Naive thymus-derived CD4-positive, alpha-beta T cell (primary cell): ENCODE measurements at places on chromosomes 7 and 10.

- H3K4me1 ChIP-seq, result no peaks in the 10 kb centered on the region
- no peak for DNase-seq
- no peak overlapping the region for H3K27ac ChIP-seq
Observed at GRCh38 chr10:35041502-35041879, 48.6 kb downstream of the CUL2 start.

- DNase-seq, result no peak
- H3K27ac ChIP-seq, result no peak overlapping the region
- no peaks in the 10 kb centered on the region for H3K27me3 ChIP-seq
- no peaks in the 10 kb centered on the region for H3K4me1 ChIP-seq
- H3K4me3 ChIP-seq, result no peak overlapping the region
- no peaks in the 10 kb centered on the region for H3K36me3 ChIP-seq
Observed at GRCh38 chr10:5305374-5305773, 59.4 kb upstream of the UCN3 start.

DNA sequence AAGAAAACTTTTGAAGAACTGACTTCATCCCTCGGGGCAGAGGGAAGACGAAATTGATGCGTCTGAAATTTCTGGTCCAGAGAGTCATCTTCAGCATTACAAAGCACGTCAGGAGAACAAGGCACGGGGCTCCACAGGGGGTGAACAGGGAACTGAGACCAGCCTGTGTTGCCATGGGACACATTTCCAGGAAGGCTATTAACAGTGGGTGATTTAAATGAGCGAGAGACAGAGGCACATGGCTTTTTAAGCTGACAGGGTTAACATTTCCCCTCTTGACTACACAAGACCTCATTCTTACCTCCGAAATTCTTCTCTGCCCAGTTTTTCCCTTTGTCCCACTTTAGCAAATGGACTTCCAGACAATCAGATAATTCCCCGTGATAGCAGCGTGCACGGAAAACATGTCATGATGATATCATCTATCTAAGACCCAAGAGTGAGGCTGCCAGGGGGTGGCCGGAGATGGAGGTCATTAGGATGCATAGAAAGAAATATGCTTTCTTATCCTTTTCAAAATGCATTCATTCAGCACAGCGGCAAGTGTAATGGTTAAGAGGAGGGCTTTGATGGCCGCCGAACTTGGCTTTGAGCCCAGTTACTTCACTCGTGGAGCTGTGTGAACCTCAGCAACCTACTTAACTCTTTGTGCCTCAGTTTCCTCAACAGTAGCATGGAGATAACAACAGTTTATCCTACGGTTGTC lies 248.0 kb downstream of the PRPF18 start:
- DNase-seq, result no peak
- H3K4me1 ChIP-seq, result no peaks in the 10 kb centered on the region
- no peaks in the 10 kb centered on the region for H3K27me3 ChIP-seq
- no peak overlapping the region for H3K27ac ChIP-seq
- H3K4me3 ChIP-seq, result no peak overlapping the region
- H3K36me3 ChIP-seq, result no peaks in the 10 kb centered on the region

DNA sequence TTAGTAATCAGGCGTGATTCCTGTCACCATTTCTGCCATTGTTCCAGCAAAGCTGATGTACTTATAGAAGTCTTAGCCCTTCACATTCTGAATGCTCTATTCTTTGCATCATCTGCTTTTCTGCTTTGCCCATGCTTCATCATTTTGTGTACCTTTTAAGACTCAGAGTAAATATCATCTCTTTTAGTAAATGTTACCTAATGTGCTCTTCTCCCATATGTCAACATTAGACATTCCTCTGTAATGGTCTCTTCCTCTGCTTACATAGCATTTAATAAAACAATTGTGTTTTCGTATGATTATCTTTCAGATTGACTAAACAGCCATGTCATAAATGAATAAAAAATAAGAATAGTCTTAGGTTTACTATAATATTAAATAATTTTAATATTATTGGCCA lies 719.6 kb upstream of the GRM3 start:
- no peaks in the 10 kb centered on the region for H3K36me3 ChIP-seq
- no peaks in the 10 kb centered on the region for H3K4me1 ChIP-seq
- H3K27me3 ChIP-seq, result no peaks in the 10 kb centered on the region
- H3K4me3 ChIP-seq, result no peak overlapping the region
- H3K27ac ChIP-seq, result no peak overlapping the region

DNA sequence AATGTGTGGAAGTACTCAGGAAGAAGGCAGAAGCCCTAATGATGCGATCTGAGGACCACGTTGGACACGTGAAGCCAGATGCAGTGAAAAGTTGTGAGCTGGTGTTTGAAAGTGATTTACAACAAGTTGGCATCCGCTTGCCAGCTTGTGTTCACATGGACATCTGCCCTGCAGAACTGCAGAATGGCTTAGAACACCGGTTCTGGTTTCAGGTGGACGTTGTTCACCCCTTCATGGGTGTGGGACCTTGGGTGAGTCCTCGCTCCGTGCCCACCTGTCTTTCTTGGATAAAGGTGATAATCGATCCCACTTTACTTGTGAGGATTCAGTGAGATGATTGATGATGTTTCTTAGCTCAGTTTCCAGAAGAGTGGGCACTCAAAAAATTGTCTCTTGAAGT lies 53.8 kb downstream of the CAMK1D start:
- H3K4me3 ChIP-seq, result no peak overlapping the region
- H3K27me3 ChIP-seq, result no peaks in the 10 kb centered on the region
- DNase-seq, result no peak

DNA sequence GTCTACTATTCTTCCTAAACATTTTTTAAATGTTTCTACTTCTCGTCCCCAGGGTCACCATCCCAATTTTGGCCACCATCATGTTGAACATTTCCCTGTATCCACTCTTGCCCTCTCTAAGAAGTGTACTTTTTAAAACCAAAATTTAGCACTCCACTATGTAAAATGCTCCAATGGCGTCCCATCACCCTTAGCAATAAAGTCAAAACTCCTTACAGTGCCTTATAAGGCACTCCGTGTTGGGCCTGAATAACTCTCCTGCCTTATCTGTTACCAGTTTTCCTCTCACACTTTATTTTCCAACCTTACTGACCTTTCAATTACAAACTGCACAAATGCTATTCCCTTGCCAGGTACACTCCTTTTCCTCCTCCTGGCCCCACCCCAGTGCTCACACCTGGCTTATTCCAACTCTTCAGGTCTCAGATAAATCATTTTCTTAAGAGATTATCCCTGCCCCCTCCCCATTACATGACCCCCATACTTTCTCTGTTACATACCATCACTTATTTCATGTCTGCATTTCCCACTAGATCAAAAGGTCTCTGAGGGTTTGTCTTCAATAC lies 1.3 kb downstream of the TMEM168 start:
- H3K4me3 ChIP-seq, result peak overlapping the region; percentile 98
- peaks cover 23% of the 10 kb centered on the region for H3K4me1 ChIP-seq
- no peaks in the 10 kb centered on the region for H3K27me3 ChIP-seq

GRCh38 chr10:13794992-13795612 lies 208.3 kb downstream of the PRPF18 start:
- H3K4me1 ChIP-seq, result peaks cover 23% of the 10 kb centered on the region
- H3K27ac ChIP-seq, result peak overlapping the region; percentile 40
- H3K4me3 ChIP-seq, result no peak overlapping the region
- DNase-seq, result no peak
- H3K36me3 ChIP-seq, result no peaks in the 10 kb centered on the region

GRCh38 chr10:21534604-21535493 lies 817 bp downstream of the MLLT10 start:
- peaks cover 13% of the 10 kb centered on the region for H3K36me3 ChIP-seq
- no peaks in the 10 kb centered on the region for H3K27me3 ChIP-seq
- H3K4me1 ChIP-seq, result peaks cover 15% of the 10 kb centered on the region
- peak; percentile 63 for DNase-seq
- peak overlapping the region; percentile 83 for H3K27ac ChIP-seq
- peak overlapping the region; percentile 46 for H3K4me3 ChIP-seq

DNA sequence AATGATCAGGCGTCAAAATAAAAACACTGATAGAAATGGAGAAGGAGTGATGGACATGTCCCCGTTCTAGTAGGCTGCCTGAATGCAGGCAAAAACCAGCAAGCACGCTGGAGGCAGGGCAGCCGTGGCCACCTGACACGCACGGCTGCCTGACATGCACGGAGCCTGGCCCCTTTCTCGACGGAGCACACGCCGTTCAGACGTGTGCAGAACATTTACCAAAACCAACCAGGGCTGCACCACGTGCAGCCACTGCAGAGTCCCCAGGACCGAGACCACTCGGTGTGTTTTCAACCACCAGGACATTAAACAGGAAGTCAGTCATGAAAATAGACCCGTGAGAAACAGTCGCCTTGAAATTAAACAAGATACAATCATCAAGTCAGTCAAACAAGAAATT lies 61.9 kb upstream of the NKX6-2 start:
- peak; percentile 19 for DNase-seq
- no peaks in the 10 kb centered on the region for H3K27me3 ChIP-seq
- H3K4me1 ChIP-seq, result no peaks in the 10 kb centered on the region
- no peak overlapping the region for H3K27ac ChIP-seq
- H3K4me3 ChIP-seq, result peak overlapping the region; percentile 16

GRCh38 chr10:75404815-75405597 lies 3.4 kb upstream of the ZNF503 start:
- H3K27ac ChIP-seq, result no peak overlapping the region
- no peak overlapping the region for H3K4me3 ChIP-seq

GRCh38 chr10:91424016-91424415 lies 13.9 kb downstream of the HECTD2 start:
- DNase-seq, result no peak
- H3K4me3 ChIP-seq, result no peak overlapping the region
- H3K27me3 ChIP-seq, result no peaks in the 10 kb centered on the region
- no peaks in the 10 kb centered on the region for H3K4me1 ChIP-seq

DNA sequence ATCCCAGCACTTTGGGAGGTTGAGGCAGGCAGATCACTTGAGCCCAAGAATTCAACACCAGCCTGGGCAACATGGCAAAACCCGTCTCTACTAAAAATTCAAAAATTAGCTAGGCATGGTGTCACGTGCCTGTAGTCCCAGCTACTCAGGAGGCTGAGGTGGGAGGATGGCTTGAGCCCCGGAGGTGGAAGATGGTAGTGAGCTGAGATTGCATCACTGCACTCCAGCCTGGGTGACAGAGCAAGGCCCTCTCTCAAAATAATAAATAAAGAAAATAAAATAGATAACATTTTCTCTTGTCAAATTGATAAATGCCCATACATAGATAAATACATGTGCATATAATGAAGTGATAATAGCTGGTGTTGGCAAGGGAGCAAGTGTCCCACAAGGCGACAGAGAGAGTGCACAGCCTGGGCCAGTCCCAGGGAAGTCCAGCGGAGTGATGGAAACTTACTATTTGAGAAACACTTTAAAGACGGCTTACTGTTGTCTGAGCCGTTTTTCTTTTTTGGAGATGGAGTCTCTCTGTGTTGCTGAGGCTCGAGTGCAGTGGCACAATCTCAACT lies 33.4 kb upstream of the DLG5 start:
- H3K4me3 ChIP-seq, result no peak overlapping the region
- H3K27me3 ChIP-seq, result no peaks in the 10 kb centered on the region
- DNase-seq, result no peak
- no peaks in the 10 kb centered on the region for H3K4me1 ChIP-seq

DNA sequence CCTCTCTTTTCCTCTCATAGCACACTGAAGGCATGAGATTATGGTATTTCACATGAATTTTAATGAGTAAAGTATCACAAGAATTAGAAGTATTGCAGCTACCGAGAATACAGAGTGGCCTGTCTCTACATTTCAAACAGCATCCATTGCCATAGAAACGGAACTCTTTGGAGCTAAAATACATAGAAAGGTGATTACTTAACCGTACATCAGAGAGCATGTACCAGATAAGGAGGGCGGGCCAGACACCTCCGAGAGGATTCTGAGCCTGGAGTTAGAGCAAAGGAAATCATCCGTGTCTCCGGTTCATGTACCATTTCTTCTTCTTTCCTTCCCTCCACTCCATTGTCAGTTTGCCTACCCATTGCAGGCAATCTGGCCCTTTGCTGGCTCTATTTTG lies 196.7 kb downstream of the KLF6 start:
- no peaks in the 10 kb centered on the region for H3K27me3 ChIP-seq
- no peaks in the 10 kb centered on the region for H3K4me1 ChIP-seq
- H3K4me3 ChIP-seq, result no peak overlapping the region
- no peak overlapping the region for H3K27ac ChIP-seq
- no peak for DNase-seq
- no peaks in the 10 kb centered on the region for H3K36me3 ChIP-seq

DNA sequence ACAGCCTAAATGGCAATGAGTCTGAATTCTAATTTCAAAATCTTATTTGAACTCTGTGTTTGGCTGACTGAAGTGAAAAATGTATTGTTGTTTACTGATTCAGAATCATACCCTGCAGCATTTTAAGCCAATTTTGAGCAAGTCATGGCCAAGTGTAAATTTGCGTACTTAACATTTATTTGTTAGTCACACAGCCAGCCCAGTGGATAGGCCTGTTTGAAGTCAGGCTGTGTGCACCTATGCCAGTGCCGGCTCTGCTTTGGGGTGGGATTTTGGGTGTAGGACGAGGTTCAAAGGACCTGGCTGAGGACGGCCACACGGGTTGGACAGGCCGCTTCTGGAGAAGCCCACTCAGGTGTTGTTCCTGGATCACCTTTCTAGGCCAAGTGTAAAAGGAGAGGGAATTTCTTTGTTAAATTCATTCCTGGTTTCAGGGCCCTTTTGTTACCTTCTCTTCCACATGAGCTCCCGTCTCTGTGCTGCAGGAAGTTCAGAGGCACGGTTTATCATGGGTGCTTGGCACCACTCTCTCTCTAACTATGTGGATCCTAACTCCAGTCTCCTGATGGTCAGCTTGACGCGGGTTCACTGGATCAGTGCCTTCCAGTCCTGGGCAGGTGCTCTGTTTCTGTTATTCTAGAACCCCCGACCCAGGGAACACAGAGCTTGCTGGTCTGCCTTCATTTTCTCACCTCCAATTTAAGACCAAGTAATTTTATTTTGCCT lies 84.7 kb downstream of the CCNY start:
- H3K36me3 ChIP-seq, result no peaks in the 10 kb centered on the region
- no peak for DNase-seq
- peaks cover 16% of the 10 kb centered on the region for H3K4me1 ChIP-seq
- H3K4me3 ChIP-seq, result no peak overlapping the region
- no peak overlapping the region for H3K27ac ChIP-seq

GRCh38 chr7:108511939-108512338 lies 14.0 kb downstream of the PNPLA8 start:
- no peaks in the 10 kb centered on the region for H3K27me3 ChIP-seq
- H3K4me1 ChIP-seq, result no peaks in the 10 kb centered on the region
- no peak overlapping the region for H3K4me3 ChIP-seq
- peaks cover 31% of the 10 kb centered on the region for H3K36me3 ChIP-seq
- H3K27ac ChIP-seq, result no peak overlapping the region

DNA sequence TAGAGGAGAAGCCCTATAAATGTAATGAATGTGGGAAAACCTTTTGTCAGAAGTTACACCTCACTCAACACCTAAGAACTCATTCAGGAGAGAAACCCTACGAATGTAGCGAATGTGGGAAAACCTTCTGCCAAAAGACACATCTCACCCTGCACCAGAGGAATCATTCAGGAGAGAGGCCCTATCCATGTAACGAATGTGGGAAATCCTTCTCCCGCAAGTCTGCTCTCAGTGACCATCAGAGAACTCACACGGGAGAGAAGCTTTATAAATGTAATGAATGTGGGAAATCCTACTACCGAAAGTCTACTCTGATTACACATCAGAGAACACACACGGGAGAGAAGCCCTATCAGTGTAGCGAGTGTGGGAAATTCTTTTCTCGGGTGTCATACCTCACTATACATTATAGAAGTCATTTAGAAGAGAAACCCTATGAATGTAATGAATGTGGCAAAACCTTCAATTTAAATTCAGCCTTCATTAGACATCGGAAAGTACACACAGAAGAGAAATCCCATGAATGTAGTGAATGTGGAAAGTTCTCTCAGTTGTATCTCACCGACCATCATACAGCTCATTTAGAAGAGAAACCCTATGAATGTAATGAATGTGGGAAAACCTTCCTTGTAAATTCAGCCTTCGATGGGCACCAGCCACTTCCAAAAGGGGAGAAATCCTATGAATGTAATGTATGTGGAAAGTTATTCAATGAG lies 18.9 kb downstream of the RBAK start:
- no peak for DNase-seq
- H3K4me1 ChIP-seq, result no peaks in the 10 kb centered on the region
- H3K27me3 ChIP-seq, result no peaks in the 10 kb centered on the region
- H3K36me3 ChIP-seq, result peaks cover 38% of the 10 kb centered on the region
- H3K27ac ChIP-seq, result no peak overlapping the region
